DMS79 treated with DMSO at 0.1 percent for 48 hours (cell line): ENCODE measurements at places on chromosomes 1 and 21.

- DNase-seq: no peak
Observed at GRCh38 chr1:1631782-1632420, at the start of gene MMP23B. MMP23B (plus strand) TSS chr1:1632173; CDS start chr1:1632219, 46 bp downstream.

DNA sequence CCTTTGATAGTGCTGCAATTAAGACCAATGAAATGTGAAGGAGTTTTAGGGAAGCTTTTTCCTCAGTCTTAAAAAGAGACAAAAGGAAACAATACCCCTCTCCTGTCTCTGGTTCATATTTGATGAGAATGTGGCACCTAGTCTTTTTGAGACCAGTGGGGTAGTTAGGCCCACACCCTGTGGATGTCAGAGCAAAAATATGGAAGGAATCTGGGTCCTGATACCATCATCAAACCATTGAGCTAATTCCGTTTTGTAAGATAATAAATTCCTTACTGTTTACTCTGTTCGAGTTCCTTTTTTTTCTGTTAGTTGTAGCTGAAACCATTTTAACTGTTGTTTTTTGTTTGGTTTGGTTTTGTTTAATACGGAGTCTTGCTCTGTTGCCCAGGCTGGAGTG, 33.3 kb downstream of the PTPRC start:
- no peak for DNase-seq

- DNase-seq: no peak
Observed at GRCh38 chr1:221888218-221888617, 146.3 kb upstream of the DUSP10 start.

GRCh38 chr1:185425163-185425562, 108.1 kb upstream of the IVNS1ABP start:
- DNase-seq: no peak

- no peak for DNase-seq
Observed at GRCh38 chr1:35884934-35885333, 1.9 kb downstream of the AGO1 start.
